ENCODE measurements at places on chromosomes 13 and 19. TPM values are rescaled to one million over a fixed set of nuclear protein-coding genes. Genes with fewer than 3 reads are reported as not detected.

GRCh38 chr19:27635401-27635800 lies 1577.5 kb downstream of the UQCRFS1 start:
- no peak for DNase-seq

GRCh38 chr13:29847501-29847983 lies 2.9 kb downstream of the UBL3 start:
- no peak for DNase-seq

- DNase-seq: peak; percentile 57
Measured at GRCh38 chr19:53906211-53907192, 2.6 kb upstream of the CACNG7 start.

DNA sequence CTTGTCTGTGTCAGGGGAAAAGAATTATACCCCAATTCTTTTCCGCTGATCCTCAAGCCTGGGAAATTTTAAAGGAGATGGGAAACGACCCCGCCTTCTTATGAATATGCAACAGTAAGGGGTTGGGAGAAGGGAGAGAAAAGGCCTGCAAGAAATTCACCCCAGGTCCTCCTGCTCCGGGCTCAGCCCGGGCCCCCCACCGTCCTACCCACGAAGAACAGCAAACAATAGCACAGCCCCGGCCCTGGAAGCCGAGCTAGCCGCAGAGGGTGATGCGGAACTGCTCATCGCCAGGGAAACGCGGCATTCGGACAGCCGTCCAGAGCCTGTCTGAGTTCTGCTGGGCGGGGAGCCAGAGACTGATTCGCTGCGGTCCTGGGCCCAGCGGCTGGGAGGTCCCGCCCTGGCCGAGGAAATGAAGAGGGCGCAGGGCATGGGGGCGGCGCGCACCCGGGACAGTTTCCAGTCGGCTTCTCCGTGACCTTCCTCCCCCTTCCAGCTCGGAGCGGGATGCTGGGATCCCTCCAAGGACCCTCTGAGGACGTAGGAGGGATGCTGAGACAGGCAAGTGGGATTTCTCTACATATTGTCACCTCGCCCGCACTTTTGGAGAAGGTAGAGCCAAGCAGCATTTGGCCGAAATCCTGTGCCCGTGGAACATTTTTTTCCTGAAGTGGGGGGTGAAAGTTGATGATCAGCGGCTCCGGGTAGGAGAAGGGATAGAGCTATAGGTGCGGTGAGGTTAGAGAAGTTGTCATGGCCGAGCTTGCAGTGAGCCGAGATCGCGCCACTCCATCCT lies 82.3 kb upstream of the C1QTNF9B start:
- peak; percentile 19 for DNase-seq

- no peak for DNase-seq
Measured at GRCh38 chr13:109788372-109789111, 2.2 kb upstream of the IRS2 start.

- DNase-seq: no peak
Measured at GRCh38 chr19:1747285-1748114, 5.8 kb upstream of the ONECUT3 start.

DNA sequence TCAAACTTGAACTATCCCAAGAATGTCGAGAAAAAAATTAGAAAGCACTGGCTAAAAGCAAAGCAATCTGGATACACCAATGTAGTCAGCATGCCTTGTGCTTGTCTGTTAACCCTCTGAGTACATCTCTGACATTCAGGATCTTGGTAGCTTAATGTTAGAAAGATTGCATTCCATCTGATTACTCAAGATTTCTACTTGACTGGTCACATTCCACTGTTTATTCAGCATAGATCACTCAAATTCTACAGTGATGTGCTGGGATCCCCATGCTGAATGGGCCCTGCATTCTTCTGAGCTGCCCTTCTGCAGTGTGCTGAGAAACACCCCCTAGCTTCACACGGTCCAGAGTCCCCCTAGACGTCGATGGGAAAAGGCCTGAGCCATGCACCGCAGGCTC lies 295.4 kb upstream of the MAB21L1 start:
- no peak for DNase-seq

DNA sequence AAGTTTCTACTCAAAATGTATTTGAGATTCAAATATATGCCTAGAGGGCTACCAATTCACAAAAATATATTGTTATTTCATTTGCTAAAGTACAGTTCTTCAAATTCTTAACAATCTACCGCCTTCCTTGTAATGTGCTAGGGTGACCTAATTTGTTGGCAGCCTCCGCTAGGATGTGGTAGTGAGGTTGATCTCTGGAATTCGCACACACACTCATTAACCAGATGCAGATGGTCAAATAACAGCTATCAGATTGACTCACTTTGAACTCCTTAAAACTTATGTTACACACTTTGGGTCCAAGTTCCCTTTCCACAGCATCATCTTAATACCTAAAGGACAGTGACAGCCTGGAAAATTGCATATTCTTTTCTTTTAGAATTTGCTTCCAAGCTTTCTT lies 367.3 kb downstream of the DCT start:
- DNase-seq: no peak

- no peak for DNase-seq
Measured at GRCh38 chr19:9848762-9849161, 13.6 kb downstream of the PIN1 start.

DNA sequence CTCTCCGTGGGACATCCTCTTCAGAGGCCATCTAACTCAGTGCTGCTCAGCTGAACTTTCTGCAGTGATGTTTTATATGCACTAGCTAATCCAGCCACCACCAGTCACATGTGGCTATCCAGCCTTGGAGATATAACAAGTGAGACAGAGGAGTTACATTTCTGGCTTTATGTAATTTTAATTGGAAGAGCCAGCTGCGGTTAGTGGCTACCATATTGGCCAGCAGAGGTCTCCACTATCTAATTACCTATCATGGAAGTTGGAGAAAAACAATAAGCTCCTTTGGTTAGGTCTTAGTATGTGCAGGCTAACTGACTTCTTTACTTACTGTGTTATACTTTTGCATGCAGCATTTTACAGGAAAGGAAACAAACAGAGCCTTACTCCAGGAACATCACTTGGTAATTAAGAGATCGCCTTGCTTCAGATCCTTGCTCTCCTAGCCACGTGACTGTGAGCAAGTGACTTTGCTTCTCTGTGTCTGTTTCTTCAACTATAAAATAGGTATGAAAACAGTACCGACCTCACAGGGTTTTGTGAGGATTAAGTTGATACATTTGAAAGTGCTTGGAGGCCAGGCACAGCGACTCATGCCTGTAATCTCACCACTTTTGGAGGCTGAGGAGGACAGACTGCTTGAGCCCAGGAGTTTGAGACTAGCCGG lies 1.6 kb upstream of the KLK10 start:
- no peak for DNase-seq

GRCh38 chr19:1650650-1651567 lies 1.5 kb downstream of the TCF3 start:
- DNase-seq: peak; percentile 49

GRCh38 chr13:77510156-77510555 lies 25.4 kb upstream of the SCEL start:
- DNase-seq: no peak

The PLVAP gene
- total RNA-seq: not detected

The WDR62 gene
- total RNA-seq: 3.3 TPM

The LYL1 gene
- 74.8 TPM for total RNA-seq

The SIGLEC8 gene
- total RNA-seq: not detected
